Epithelial cell of proximal tubule (primary cell): ENCODE measurements at places on chromosomes 7 and 10. TPM values are rescaled to one million over a fixed set of nuclear protein-coding genes. Genes with fewer than 3 reads are reported as not detected.

GRCh38 chr10:116007256-116007891 is 265.6 kb downstream of the GFRA1 start:
- DNase-seq, result no peak

GRCh38 chr10:79559726-79560125 is 481 bp downstream of the SFTPA2 start:
- no peak for DNase-seq

GRCh38 chr10:68526634-68527307 is 552 bp downstream of the SLC25A16 start:
- DNase-seq, result no peak

- DNase-seq, result no peak
These were observed 72.5 kb upstream of the KCNMA1 start for GRCh38 chr10:77710081-77710551.

- DNase-seq, result no peak
These were observed 51.4 kb upstream of the EZH2 start for GRCh38 chr7:148935451-148935850.

GRCh38 chr7:47327698-47328391 is 254.1 kb downstream of the TNS3 start:
- DNase-seq, result no peak

DNA sequence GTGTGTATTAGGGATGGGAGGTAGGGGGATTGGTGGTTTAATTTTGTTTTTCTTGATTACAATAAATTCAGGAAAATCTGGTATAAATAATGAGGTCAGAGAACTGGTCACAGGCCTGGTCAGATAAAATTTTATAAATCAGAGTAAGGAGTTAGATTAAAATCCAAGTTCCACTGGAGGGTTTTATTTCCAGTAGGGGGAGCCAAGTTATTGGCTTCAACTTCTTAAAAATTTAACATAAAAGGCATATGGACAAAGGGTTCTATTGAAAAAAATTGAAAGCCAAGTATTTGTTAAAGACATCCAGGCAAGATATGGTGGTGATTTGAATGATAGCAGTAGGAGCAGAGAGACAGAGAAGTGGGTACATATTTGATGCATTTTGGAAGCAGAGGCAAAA is 763.3 kb downstream of the SORCS1 start:
- DNase-seq, result no peak

- DNase-seq, result no peak
These were observed 204.7 kb upstream of the KLF14 start for GRCh38 chr7:130938661-130939060.

GRCh38 chr7:99219985-99220384 is 12.1 kb upstream of the KPNA7 start:
- DNase-seq, result no peak

GRCh38 chr7:130912862-130913638 is 179.0 kb upstream of the KLF14 start:
- DNase-seq, result peak; percentile 93

GRCh38 chr10:65196111-65196510 is 1674.9 kb downstream of the REEP3 start:
- no peak for DNase-seq

- no peak for DNase-seq
These were observed 323.1 kb downstream of the TFEC start for GRCh38 chr7:115707258-115708012.

DNA sequence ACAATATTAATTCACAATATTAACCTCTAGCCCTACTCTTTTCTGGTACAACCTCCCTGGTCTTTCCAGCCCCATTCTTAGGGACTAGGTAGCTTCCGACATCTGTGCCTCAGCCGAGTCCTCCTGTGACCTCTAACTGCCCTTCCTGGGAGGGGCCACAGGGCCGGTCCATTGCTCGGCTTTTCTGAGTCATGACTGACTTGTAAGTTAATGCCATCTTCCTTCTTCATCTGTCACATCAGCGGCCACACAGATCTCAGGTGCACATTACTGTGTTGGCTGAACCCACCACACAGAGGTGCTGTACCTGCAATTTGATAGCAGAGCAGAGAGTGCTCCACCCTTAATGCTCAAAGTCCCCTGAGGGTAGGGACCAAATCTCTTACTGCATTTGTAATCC is 4.1 kb upstream of the CPA4 start:
- no peak for DNase-seq

DNA sequence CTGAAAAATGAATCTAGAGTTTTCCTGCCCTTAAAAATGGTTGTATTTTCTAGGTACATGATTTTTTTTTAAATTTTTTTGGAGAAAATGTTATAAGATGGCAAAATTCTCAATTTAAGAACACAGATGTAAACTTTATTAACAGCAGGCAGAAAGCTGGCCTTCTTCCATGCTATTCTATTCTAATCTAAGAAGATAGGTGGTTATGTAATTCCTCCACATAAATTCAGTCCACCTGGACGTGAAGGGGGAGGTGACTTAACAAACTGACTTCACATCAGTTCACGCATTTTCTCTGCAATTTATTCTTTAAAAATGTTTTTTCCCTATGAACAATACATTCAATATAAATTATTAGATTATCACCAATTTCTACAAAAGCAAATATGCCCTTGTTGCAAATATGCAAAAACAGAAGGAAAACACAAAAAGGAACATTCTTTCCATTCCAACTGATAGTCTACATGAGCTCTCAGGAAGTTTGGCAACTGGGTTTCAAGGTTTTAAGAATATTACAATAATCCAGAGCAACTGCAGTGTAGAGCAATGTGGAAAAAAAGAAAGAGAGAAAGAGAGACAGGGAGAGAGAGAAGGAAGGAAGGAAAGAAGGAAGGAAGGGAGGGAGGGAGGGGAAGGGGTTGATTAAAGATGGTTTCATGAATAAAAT is 76.8 kb downstream of the HIBADH start:
- DNase-seq, result no peak

DNA sequence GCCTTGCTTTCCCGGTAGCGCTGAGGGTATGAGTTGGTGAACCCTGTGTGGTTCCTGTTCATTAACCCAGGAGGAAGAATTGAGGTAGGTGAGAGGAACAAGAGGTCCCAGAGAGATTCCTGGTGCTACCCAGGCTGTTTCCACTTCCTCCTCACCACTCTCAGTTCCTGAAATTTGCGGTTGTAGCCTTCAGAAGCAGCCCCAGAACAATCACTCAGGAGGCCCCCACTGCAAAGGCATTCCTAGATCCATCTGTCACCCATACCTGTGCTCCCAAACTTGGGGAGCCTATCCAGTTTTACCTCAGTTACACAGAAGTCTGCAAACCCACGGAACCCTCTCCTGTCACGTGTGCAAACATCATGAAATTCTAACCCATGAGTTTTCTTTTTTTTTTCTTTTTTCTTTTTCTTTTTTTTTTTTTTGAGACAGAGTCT is 9.0 kb upstream of the PIP4K2A start:
- no peak for DNase-seq

GRCh38 chr10:14917827-14918226 is 36.1 kb downstream of the DCLRE1C start:
- DNase-seq, result no peak

DNA sequence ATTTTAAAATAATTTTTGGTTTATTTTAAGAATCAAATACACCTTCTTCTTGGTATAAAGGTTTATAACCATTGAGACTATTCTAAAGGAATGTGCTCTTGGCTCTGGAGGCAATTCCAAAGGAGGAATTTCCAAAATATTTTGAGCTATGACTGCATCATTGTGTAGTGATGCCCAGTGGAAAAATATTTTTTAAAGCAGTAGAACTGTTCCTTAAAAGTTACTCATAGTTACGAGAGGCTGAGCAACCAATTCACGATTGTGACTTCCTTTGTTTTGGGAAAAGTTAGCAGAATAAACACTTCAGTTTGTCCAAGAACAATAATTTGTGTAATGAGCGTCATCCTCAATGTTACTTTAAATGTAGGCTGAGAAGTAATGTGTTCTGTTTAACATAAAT is 233.6 kb downstream of the BAMBI start:
- DNase-seq, result no peak

- no peak for DNase-seq
These were observed 63.1 kb upstream of the MEOX2 start for GRCh38 chr7:15749631-15750030.

GRCh38 chr7:43449577-43449976 is 133.3 kb upstream of the STK17A start:
- DNase-seq, result no peak

DNA sequence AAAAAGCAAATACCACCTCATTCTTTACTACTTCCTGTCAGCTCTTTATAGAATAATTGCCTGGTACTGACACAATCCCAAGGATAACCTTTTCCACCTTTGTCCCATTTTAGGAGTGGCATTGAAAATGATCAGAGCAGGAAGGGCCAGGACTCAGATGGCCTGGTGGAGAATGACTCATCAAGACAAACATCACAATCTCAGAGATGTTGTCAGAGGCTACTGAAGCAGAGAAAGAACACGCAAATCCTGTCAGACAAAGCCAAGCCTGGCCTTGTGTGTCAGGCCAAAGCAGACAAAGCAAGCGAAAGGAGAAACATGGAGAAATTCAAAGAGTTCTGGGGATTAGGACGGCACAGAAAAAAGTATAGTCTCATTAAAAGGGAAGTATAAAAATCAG is 40.9 kb downstream of the NSUN6 start:
- peak; percentile 90 for DNase-seq

GRCh38 chr7:76149847-76150691 is 51.6 kb upstream of the SRRM3 start:
- no peak for DNase-seq

GRCh38 chr7:5234852-5235831 is 45.1 kb downstream of the WIPI2 start:
- DNase-seq, result no peak

DNA sequence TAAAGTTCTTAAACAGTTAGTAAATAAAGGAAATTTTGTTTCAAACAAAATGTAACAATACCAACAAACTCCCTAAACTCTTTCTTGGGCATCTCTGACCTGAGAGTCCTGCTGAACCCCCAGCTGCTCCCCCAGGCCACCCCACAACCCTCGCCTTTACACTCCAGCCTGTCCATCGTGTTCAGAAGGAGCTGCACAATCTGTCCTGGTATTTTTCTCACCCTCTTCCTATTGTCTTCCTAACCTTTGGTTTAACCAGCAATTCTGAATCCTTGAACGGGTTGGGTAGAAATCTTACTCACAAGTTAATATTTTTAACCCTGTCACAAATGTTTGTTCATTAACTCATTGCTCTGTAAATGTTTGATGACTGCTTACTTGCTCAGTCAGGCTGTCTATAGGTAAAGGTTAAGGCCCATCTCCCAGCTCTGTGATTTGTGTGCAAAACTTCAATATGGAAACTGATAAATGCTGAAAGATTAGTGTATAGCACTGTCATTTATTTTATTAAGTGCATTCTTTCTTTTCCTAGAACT is 16.8 kb downstream of the SFRP4 start:
- peak; percentile 83 for DNase-seq

- no peak for DNase-seq
These were observed 265.6 kb upstream of the TCERG1L start for GRCh38 chr10:131577178-131577555.

- DNase-seq, result no peak
These were observed 71.0 kb upstream of the SH2B2 start for GRCh38 chr7:102215711-102216110.

DNA sequence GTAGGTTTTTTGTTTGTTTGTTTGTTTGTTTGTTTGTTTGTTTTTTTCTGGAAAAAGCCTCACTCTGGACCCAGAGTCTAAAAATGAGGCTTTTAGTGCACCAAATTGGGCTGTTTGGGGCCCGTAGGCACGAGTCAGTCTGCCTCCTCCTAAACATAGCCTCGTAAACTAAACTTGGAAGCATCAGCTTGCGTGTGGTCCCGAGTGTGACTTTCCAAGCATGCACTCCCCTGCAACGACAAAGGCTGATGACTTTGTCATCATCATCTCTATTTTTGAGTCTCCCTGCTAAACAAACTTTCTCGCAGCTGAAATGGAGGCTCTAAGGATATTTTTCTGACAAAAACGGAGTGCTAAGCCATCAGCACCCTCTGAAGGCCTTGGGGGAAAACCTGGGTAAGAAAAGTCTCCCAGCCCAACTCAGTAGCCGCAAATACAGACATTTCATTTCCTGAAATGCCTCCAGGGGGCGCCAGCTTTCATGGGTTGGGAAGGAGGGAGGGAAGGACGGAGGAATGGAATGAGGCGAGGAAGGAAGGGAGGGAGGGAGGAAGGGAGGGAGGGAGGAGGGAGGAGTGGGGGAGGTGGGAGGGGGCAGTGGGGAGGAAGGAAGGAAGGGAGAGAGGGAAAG is 245.9 kb downstream of the KCNMA1 start:
- DNase-seq, result peak; percentile 42

- no peak for DNase-seq
These were observed 23.7 kb downstream of the FBH1 start for GRCh38 chr10:5913736-5914135.

- DNase-seq, result no peak
These were observed 191.1 kb upstream of the SLC26A5 start for GRCh38 chr7:103637094-103637493.

DNA sequence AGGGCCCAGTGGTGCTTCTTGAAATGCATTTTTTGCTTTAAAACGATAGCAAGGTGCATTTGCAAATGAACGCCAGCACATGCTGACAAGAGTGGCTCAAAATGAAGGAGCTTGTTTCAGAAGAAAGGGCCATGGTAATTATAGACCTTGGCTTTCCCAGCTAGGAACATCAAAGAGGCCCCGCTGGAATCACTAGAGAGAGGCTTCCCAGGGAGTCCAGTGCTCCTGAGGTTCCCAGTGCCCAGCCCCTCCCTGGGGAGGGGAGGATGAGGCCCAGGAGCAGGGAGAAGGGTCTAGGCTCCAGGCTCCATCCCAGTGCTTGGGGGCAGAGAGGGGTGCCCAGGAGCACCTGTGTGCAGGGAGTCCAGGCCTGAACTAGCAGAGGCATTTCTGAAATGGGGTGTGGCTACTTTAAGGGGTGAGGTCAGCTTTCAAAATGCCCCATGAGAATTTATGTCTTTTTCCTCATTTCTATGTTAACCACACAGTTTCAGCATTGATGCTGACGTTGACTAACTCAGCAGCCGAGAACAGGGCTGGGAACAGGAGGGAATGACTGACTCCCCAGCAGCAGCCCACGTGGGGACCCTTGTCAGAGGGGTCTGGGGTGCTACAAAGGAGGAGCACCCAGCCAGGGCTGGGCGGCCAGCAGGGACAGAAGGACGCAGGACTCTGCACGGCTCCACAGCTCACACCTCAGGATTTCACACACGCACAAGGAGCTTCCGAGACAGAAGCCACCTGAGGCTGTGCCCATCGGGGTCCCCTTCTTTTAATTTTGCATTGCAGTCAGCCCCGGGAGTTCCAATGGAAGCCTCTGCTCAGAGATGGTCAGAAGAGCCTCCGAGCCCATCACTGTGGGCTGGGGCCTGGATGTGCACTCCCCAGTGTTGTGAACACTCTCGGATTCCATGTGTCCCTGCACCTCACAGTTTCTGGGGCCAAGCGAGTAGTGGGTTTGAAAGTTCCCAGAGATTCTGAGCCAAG is 570.2 kb downstream of the PTPRN2 start:
- no peak for DNase-seq

GRCh38 chr7:74103219-74103772 is 19.7 kb downstream of the LIMK1 start:
- no peak for DNase-seq

The GPR15LG gene
- total RNA-seq, result 1.0 TPM in 1 of 2 replicates, not detected in the other

The ENKUR gene
- not detected in 2 replicates for total RNA-seq

The EPHB6 gene
- 0.75 and 3.3 TPM in 2 replicates for total RNA-seq

The ADRB1 gene
- total RNA-seq, result 0.06 and 0.22 TPM in 2 replicates

The ZNF25 gene
- total RNA-seq, result 1.4 and 2.5 TPM in 2 replicates

The NOLC1 gene
- 100 and 130 TPM in 2 replicates for total RNA-seq

The NEUROG3 gene
- total RNA-seq, result not detected in 2 replicates

The PPA1 gene
- total RNA-seq, result 245 and 299 TPM in 2 replicates

The HYCC1 gene
- total RNA-seq, result 29.7 and 32.4 TPM in 2 replicates

The PRLHR gene
- total RNA-seq, result not detected in 2 replicates

The LANCL2 gene
- total RNA-seq, result 16.3 and 29.2 TPM in 2 replicates

The MUC12 gene
- 1.7 TPM in 1 of 2 replicates, not detected in the other for total RNA-seq

The OR2A12 gene
- total RNA-seq, result not detected in 2 replicates

The CDC14C gene
- total RNA-seq, result 0.06 TPM in 1 of 2 replicates, not detected in the other

The LIPM gene
- total RNA-seq, result not detected in 2 replicates

The BUD23 gene
- 65.2 and 87.1 TPM in 2 replicates for total RNA-seq
